ENCODE measurements at places on chromosomes 13 and 19.

GRCh38 chr13:43058831-43059230 lies 35.4 kb downstream of the DNAJC15 start:
- no peak for DNase-seq

DNA sequence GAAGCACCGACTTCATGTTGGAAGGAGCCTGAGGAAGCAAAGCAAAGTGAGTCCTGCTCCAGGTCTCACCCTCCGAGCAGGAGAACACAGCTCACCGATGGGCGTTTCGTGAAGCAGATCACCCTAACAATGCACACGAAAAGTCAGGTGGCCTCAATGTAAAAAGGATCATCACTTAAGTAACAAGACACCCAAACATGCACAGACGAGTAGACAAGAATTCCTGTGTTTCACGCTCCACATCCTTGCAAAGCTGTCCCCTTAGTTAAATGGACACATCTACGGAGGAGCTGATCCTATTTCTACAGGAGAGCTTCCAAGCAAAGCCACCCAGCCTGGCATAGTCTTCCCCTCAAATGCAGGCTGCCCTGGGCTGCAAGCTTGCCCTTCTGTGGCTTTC lies 66.2 kb downstream of the SLC15A1 start:
- no peak for DNase-seq

GRCh38 chr19:6811906-6812305 lies 39.4 kb downstream of the VAV1 start:
- DNase-seq, result no peak

GRCh38 chr13:50995854-50996253 lies 86.3 kb downstream of the RNASEH2B start:
- no peak for DNase-seq

Measured in NCI-H1436 treated with DMSO at 0.1 percent for 48 hours (cell line).